Head of caudate nucleus (tissue), 42 donors: ENCODE measurements at places on chromosomes 6 and 20.
A peak's percentile ranks its signal among the peaks of the same experiment; 100 is the strongest.

DNA sequence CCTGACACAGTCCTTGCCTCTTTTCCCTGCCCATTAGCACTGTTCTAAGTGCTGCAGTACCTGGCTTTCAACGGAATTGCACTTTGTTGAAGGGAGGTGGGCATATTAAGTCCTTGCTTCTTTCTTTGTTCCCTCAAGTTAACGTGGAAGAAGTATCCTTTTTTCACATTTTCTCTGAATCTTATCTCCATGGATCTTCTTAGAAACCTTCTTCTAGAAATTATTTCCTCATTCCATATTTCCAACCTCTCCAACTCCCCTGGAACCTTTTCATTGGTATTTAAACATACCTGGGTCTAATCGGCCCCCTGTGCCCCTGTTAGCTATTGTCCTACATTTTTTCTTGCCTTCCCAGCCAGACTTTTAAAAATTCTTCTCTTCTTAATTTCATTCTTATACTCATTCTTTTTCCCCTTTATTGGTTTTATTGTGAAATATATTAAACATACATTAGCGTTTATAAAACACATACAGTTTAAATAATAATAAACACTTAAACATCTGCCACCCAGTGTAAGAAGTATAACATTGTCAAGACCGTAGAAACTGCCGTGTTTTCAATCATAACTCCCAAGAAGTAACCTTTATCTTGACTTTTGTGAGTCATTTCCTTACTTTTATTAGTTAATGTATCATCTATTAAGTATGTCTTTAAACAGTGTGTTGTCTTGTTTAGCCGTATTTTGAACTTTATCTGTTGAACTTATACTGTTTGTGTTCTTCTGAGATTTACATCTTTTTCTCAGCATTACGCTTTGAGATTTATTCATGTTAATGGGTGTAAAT, 118.2 kb downstream of the CDKAL1 start:
- no peak for DNase-seq

- no peak for DNase-seq
Measured at GRCh38 chr20:59634435-59635005, 30.2 kb downstream of the PHACTR3 start.

DNA sequence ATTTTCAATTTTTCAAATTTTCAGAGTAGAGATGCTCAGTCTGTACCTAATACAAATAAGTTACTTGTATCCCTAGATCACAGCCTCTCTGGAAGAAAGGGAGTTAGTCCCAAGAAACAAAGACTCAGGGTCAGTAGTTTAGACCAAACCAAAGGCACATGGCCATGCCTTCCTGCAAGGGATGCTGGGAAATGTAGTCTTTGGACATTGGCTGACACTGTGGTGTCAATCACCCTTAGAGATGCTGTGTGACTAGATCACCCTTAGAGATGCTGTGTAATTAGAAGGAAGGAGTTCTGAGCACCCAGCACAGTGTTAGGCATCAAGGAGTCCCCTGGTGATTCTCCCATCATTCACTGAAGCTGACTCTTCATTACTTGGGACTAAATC, 202.1 kb downstream of the NFATC2 start:
- no peak for DNase-seq

DNA sequence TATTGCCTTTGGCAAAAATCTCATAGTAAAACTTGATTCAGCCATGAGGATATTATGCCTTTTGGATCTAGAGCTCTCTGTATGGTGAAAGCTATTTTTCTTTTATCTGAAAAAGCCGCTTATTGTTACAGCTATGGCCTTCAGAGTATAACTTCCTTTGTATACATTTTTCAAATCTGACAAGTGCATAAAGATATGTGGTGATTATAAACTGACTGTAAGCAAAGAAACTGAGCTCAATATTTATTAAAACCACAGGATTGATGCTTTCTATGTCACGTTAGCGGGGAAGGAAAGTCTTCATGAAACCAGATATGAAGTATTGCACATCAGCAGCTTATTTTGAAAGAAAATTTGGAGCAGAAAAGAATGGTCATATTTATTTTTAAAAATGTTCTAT, 151.8 kb downstream of the THEMIS start:
- no peak for DNase-seq

- no peak for DNase-seq
Measured at GRCh38 chr6:22631091-22631490, 61.7 kb downstream of the HDGFL1 start.

DNA sequence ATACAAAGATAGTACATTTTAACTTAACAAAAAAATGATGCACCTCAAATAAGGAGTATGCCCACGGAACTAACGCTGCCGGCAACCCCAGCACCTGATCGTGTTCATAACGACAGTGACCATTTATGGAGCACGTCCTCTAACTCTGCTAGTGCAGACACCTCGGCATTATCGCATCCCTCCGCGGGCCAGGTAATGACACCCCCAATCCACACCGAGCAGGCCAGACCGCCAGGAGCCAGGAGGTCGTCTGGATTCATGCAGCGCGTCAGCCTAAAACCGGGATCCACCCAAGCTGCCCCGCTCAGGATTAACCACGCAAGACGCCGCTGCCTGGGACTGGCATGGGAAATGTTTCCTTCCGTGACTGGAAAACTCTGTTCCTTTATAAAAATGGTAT, 34.1 kb downstream of the DACT2 start:
- no peak for DNase-seq

- DNase-seq = no peak
Measured at GRCh38 chr6:112209131-112209530, 45.2 kb downstream of the LAMA4 start.

DNA sequence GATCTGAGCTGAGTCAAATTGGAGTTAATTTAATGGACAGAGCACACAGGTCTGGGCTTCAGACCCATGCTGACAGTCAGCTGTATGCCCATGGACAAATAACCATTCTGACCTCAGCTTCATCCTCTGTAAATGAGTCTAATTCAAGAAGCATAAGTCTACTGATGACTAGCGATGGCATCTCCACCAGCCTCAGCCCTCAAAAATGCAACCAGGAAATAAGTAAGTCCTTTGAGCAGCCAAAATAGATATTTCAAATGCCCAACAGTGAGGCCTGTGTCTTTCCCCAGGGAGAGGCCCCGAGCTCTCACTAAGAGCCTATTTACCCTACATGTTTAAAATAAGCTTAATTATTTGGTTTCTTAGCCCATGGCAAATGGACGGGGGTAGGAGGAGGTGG, 114.2 kb upstream of the MTHFD1L start:
- DNase-seq = no peak

DNA sequence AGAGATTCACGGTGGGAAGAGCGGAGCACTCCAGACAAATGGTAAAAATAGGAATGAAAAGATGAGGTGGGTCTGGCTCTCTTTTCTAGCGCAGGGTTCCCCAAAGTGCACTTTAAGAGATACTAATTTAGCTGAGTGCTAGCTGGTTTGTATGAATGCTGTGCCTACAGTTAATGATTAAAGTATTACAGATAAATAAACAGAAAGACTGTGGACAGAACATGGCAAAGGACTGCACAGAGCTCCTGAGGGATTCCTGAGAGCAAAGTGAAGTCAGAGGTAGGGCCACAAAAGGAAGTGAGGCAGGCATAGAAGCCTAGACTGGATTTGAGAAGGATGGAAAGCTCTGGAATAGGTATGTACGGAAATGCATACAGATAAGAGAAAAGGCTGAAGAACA, 114.5 kb downstream of the INSM1 start:
- no peak for DNase-seq

DNA sequence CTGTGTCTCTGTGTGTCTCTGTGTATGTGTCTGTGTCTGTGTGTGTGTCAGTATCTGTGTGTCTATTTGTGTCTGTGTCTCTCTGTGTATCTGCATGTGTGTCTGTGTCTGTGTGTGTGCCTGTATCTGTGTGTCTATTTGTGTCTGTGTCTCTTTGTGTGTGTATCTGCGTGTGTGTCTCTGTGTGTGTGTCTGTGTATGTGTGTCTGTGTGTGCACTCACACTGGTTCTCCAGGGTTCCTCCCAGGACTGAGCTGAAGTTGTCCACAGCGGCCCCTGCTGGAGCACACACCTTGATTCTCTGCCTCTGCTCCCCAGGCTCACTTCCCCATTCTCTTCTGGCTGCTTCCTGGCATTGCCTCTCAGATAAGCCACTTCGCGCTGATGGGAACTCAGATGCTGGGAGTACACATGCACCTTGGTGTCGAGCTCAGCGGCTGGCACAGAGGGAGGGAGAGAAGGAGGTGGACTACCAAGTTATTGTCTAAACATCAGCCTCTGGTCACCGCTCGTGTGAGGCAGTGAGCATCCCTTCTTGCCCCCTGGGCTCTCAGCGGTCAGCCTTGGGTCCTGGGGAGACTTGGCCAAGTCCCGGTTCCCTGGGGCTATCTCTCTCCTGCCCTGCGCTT, 104.9 kb upstream of the NXT1 start:
- DNase-seq = peak; percentile 43

- DNase-seq = no peak
Measured at GRCh38 chr20:53683506-53683905, 89.9 kb upstream of the ZNF217 start.

GRCh38 chr20:32189123-32189410, 18.5 kb downstream of the PLAGL2 start:
- no peak for DNase-seq

- no peak for DNase-seq
Measured at GRCh38 chr20:20772497-20773085, 60.1 kb upstream of the RALGAPA2 start.

DNA sequence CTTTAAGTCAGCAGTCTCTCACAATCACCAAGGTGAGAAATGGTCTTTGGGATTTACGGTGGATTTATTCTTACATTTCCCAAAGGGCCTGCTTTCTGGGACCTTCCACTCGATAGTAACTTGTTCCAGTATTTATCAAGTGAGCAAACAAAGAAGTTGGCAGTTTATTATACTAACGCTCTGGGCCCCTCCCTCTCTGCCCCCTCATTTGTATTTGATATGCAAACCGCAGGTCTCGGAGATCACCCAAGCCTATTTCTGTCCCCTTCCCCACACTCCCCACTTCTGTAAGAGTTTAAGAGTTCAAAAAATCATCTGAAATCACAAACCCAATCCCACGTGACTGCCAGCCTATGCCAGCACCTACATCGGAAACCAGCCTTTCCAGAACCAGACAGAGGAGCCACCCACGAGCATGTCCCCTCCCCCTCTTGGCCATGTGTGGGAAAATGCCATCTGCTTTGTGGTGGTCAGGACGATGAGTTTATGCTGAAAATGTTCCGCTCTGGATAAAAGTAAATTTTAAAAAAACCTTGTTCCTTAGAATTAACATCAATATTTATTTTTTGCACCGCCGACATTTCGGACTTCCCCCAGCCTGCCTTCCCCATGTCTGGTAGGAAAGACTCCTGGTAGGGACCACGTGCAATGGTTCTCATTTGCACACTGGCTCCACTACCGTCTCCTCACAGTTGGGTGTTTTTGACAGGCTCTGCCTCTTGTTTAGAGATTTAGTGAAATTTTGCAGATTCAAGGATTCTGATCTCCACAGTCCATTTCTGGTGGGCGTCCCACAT, 281.0 kb downstream of the TFAP2C start:
- DNase-seq = no peak

DNA sequence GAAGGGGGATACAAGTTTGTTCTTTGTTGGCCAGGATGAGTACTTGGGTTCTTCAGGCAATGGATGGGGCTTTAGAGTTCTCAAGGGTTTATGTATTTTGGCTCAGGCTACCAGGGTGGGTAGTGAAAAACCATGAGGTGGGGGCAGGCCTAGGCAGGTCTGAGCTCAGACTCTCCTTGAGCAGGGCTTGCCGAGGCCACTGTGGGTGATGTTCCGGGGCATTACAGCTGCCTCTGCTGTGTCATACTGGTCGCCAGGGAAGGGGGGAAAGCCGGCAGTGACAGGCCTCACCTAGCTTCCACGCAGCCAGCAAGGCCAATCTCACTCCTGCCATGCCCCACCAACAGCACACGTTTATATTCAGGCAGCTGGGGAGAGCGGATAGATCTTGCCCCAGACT, 79.6 kb downstream of the BCKDHB start:
- DNase-seq = no peak

DNA sequence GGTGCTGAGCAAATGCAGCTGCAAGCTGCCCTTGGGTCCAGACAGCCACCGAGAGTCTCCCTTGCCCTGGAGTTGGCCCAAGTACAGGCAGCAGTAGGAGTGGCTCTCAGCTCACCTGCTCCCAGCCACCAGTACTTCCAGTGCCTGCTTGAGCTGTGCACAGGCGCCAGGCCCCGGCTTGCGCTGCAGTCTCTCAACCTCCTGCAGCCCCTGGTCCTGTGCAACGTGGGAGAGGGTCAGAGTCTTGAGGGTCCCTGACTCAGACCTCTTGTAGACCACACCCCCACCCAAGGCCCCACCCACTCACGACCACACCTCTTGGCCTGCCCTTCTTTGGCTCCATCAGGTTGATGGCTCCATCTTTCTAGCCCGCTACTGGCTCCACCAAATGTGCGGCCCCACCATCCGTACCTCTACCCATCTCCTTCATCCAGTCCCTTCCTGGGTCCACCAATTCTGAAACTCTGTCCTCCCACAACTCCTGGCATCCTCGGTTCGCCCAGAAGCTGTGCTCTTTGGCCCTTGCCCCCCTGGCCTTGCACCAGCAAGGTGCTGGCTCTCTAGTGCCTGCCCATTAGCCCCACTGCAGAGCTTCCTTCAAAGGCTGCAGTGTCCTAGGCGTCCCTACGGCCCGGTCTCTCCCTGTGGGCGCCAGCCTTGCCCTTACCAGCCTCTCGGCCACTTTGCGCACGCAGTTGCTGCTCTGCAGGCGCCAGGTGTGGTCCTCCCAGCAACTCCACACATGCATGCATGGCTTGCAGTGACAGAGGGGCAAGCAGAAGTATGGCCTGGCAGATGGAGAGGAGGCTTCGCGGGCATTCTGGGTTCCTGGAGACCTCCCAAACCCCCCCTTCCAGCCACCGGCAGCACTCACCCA, 16.5 kb upstream of the SPAG4 start:
- no peak for DNase-seq

DNA sequence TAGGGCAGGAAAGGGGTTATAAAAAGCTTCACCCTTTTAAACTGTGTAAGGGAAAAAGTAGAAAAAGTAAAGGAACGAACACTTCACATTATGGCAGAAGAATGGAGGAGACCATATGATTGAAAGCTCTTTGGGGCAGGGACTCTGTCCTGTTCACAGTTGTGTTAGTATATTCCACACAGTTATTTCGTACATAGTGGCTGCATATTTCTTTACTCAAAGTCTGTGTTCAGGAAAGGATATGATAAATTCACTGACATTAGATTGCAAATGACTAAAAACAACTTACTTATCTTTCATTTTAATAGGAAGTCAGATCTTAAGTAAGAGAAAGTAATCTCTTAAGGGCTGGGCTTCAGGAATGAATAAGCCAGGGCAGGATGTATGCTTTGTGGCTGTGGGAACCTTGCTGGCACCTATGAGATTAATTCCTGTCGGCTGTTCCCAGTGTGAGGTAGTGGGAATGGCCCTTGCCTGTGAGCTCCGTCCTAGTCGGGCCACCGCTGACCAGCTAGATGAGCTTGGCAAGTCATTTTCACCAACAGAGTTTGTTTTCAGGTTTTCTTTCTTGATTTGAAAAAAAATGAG, 11.2 kb downstream of the PPP1R14C start:
- no peak for DNase-seq
